ENCODE measurements at places on chromosomes 5 and 9.

GRCh38 chr5:135741040-135741439 lies 93.4 kb upstream of the SLC25A48 start:
- DNase-seq, result no peak

DNA sequence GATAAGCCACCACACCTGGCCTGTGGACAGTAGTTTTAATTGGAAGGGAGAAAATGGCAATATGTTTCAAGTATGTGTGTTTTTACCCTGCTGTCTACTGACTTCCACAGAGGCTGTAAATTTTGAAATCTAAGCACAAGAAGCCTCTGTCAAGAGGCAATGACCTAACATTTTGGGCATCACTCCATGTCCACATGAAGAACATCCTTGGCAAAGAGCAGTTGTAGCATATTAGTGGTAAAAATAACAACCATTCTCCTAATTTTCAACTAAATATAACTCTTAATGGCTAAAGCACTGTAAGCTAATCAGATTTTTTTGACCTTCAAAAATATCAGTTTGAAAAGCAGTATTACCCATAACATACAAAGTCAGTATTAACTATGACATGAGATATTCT lies 100.3 kb upstream of the APC start:
- DNase-seq, result no peak

- no peak for DNase-seq
Measured at GRCh38 chr5:126982926-126983873, 47.2 kb downstream of the MARCHF3 start.

DNA sequence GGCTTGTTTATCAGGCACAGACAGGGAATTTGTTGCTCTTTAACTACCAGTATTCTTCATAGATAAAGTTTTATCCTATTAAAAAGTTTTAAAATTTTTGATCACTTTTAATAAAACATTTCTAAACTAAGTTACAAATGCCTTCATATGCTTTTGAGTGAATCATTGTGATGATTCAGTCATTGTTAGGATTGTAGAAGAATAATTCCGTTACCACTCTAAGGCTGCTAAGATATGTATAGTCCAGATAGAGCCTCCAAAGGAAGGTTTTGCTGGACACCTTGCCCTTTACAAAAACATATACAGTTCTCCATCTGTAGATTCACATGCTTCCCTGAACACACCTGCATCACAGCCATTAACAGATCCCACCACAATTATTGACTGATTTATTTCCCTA lies 233.7 kb downstream of the SPOCK1 start:
- no peak for DNase-seq

GRCh38 chr5:15718421-15719179 lies 218.6 kb downstream of the FBXL7 start:
- no peak for DNase-seq

DNA sequence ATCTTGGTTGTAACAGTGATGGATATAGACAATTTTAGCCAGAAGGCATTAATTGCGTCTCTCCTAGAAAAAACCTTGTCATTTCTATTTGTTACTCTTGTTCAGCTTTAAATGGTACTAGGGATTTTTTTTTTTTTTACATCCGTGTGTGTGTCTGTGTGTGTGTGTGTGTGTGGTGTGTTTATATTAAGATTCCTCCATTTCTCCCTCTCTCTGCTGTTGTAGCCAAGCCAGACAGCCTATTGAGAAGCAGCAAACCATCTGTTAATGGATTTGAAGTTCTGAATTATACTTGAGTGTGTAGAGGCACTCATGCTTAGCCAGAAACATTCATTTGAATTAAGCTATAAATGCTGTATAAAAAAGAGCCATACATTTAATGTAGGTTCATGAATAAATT lies 72.3 kb downstream of the SLF1 start:
- DNase-seq, result no peak

GRCh38 chr5:150057052-150057451 lies 29.3 kb downstream of the CSF1R start:
- DNase-seq, result no peak

DNA sequence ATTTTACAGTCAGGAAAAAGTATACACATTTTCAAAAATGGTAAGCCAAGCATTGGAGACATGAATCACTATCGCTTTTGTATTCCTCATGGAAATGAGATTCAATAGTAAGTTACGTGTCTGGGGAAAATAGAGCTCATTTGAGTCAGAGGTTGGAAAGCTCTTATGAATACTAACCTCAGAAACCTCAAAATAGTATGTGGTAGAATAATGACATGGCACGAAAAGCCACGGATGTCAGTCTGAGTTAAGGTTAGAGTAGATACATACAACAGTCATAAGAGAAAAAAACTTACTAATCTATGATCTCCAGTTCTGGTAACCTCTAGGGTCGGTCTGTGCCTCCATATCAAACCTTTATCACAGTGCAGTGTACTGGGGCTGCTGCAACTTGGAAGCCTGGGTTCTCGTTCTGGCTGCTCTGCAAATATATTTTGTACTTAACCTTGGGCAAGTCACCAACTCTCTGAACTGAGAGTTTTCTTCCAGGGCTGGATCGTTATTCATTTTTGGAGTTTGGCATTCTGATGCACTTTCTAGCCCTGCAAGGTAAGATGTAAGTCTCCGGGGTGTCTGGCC lies 31.8 kb downstream of the MAP1B start:
- no peak for DNase-seq

DNA sequence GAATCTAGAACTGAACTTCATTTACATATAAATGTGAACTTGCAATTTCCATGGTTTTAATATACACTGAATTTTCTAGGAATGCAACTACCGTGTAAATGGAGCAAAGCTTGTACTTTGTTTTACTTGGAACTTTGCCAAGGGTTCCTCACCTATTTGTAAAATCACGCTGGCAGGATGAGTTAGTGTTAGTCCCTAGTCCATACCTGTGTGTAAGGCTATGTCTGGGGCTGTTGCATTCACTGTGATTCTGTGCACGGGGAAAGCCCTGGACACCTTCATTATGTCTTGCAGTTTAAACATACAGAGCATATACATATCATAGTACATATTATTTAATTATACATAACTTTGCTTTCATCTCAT lies 119.9 kb downstream of the PAX5 start:
- no peak for DNase-seq

DNA sequence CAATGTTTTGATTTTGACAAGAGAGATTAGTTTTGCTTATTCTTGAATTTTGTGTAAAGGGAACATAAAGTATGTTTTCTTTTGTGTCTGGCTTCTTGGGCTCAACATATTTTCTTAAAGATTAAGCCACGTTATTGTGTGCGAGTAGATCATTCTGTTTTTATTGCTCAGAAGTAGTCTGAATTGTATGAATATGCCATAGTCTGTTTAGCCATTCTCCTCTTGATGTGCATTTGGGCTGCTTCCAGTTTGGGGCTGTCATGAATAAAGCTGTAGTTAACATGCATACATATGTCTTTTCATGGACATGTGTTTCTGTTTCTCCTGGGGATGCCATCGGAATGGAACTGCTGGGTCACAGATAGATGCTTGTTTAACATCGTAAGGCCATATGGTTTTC lies 198.9 kb downstream of the FANCC start:
- DNase-seq, result no peak

GRCh38 chr5:141373673-141374317 lies at the start of gene PCDHGA6:
Gene PCDHGA6 (plus strand): TSS chr5:141373891. CDS start chr5:141374084, 193 bp downstream.
- DNase-seq, result no peak

GRCh38 chr5:40746703-40747102 lies 9.1 kb downstream of the TTC33 start:
- DNase-seq, result no peak

GRCh38 chr5:178590141-178590923 lies at the start of gene COL23A1:
Gene COL23A1 (minus strand): TSS chr5:178590393.
- no peak for DNase-seq

GRCh38 chr5:140205952-140206351 lies 31.0 kb downstream of the CYSTM1 start:
- no peak for DNase-seq

- DNase-seq, result no peak
Measured at GRCh38 chr5:1300581-1301083, 5.8 kb upstream of the TERT start.

- no peak for DNase-seq
Measured at GRCh38 chr5:1412163-1412562, 33.1 kb downstream of the SLC6A3 start.

DNA sequence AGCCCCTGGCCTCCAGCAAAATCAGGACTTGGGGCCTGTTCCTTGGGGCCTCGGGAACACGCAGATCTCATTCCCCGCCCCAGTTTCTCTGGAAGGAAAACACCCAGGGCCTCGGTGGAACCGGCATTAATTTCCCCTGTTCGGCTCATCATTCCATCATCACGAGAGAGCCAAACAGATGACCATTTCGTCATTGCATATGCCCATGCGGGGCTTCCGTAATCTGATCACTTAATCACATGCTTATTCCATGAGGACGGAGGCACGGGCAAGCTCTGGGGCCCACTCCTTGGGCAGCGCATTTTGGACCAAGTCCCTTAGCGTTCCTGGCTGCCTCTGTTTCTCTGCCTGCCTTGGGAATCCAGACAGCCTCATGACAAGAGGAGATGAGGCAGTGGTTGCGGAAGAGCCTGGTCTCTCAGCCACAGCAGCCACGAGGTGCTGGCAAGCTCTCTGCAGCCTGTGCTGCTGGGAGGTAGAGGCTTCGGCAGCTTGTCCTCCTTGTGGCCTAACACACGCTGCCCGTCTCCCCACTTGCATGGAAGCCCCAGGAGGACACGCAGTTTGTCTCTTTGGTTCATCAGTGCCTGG lies 65.0 kb upstream of the IER5L start:
- no peak for DNase-seq

DNA sequence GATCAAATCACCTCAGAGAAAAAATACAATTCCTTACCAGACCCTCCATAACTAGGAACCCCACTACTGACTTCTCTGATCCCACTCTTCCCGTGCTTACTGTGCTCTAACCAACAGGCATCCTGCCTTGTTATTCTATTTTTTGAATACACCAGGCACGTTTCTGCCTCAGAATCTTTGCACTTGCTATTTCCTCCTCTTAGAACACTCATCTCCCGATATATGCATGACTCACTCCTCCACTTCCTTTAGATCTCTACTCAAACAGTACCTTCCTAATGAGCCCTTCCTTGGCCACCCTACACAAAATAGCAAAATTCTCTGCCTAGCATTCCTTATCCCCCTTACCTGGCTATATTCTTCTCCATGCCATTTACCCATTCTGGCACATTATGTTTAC lies 43.9 kb downstream of the MAPKAP1 start:
- DNase-seq, result no peak

DNA sequence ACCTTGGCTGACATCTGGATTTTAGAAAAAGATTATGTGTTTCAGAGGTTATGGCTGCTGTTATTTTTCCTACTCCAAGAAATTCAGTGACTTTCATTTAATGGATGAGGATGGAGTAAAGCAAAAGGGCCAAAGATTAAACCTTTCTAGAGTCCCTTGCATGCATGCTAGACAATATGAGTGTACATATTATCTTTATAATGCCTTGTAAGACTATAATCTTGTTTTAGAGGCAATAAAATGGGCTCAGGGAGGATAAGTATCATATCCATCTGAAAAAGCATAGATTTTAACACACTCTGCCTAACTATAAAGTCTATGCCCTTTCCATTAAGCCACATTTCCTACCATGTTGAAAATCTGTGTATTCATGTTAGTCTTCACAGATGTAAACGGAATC lies 199.8 kb downstream of the EDIL3 start:
- no peak for DNase-seq

GRCh38 chr5:378976-379742 lies 57.6 kb downstream of the AHRR start:
- peak; percentile 49 for DNase-seq

- DNase-seq, result no peak
Measured at GRCh38 chr9:130927995-130928900, 10.8 kb downstream of the FIBCD1 start.

GRCh38 chr9:506281-506680 lies 291.6 kb downstream of the DOCK8 start:
- no peak for DNase-seq

GRCh38 chr9:137955224-137955570 lies 77.6 kb downstream of the CACNA1B start:
- DNase-seq, result no peak

- no peak for DNase-seq
Measured at GRCh38 chr5:153517241-153517611, 26.8 kb downstream of the GRIA1 start.

GRCh38 chr5:109164001-109164400 lies 245.8 kb downstream of the PJA2 start:
- no peak for DNase-seq

- DNase-seq, result no peak
Measured at GRCh38 chr5:38162625-38163024, 95.7 kb upstream of the EGFLAM start.

DNA sequence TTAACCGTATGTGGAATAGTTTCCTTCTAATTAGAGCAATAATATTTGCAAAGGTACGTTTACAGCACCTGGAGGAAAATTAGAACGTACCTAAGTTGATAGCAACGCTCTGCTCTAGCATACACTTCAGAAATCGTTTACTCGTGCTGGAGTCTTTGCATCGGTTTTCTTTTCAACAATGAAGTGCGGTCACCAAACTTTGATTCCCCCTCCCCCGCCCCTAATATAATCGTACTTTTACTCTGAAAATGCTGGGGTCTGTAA lies 506 bp downstream of the ADAMTS19 start:
- DNase-seq, result no peak

DNA sequence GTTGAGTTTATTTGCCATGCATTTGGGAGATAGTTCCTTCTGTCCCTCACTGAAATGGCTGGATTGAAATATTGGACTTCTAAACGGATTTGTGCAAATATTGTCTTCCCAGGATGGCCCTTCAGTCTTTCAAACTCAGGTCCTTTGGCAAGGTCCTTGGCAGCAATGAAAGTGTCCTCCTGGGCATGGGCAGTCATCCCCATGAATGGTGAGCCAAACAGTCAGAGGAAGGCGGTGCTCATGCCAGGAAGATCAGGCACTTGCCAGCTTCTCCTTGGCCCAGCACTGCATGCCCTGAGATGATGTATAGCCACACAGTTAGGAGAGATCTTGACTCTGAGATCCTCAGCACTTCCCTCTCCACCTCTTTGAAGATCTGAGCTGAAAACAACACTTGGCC lies 221.4 kb upstream of the KLF4 start:
- DNase-seq, result no peak

- DNase-seq, result no peak
Measured at GRCh38 chr5:90967443-90967842, 408.8 kb downstream of the ADGRV1 start.

- DNase-seq, result no peak
Measured at GRCh38 chr9:114813717-114814418, 8.0 kb upstream of the TNFSF15 start.

- no peak for DNase-seq
Measured at GRCh38 chr5:141359790-141360426, at the start of gene PCDHGB2. Gene PCDHGB2 (plus strand): TSS chr5:141359994. CDS start chr5:141360136, 142 bp downstream.

GRCh38 chr9:97904725-97905124 lies 17.6 kb downstream of the TRMO start:
- DNase-seq, result peak; percentile 83
